ENCODE measurements at places on chromosomes 3 and 15.

DNA sequence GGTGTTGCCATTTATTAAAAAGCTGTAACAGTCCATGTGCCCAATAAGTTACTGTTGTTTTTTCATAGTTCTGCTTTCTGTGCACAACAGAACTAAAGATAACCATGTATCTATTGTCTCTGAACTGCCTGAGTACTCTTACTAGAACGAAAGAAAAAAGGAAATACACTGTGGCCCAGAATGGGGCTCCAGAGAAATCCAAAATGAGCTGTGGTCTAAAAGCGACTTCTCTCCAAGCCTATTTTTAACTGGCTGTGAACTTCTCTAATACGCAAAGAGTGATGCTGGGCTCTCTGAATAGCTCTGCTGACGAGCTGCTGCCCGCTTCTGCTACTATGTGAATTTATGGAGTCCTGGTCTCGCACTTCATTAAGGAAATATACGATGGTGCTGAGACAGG is 56.2 kb upstream of the LPP start:
- DNase-seq: no peak

DNA sequence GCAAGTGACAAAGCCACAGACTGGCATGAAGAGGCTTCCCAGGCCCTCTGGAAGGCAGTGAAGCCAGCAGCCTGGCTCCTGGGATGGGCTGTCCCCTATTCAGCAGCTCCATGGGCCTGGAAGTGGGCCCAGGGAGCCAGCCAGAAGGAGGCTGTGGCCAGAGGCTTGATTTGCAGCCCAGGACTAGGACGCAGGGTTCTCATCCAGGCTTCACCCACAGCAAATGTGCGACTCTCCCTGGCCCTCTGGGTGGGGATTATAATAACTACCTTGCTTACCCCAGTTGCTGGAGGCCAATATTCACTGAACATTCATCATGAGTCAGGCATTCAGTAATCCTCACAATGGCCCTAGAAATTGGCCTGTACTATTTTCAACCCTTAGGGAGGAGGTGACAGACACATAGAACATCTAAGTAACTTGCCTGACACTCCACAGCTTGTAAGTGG is 24.6 kb upstream of the SRP14 start:
- no peak for DNase-seq

GRCh38 chr15:33859992-33860545 is 108.2 kb upstream of the CHRM5 start:
- DNase-seq: no peak

DNA sequence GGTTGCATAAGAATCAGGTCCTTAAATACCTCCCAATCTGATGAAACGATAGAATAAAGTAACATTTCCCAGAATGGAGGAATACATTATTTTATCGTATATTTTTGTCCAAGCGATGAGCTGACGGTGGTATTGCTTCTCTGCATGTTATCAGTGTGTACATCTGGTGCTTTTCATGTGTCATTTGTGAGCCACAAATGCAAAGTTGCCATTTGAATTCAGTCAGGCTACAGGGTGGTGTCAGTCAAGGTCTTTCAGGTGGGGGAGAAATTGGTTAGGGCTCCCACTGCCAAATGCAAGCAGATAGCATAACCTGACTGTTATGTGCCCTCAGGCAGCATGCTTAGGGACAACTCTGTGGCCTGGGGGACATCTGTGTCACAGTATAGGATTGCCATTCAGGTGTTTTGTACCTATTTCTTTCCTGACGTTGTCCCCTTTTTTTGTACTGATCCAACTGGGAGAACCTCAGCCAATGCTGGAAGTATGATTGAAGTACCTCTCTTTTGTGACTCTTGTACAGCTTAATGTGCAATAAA is 26.5 kb upstream of the TIMP4 start:
- DNase-seq: no peak

GRCh38 chr3:1017870-1018269 is 75.0 kb upstream of the CNTN6 start:
- DNase-seq: no peak

DNA sequence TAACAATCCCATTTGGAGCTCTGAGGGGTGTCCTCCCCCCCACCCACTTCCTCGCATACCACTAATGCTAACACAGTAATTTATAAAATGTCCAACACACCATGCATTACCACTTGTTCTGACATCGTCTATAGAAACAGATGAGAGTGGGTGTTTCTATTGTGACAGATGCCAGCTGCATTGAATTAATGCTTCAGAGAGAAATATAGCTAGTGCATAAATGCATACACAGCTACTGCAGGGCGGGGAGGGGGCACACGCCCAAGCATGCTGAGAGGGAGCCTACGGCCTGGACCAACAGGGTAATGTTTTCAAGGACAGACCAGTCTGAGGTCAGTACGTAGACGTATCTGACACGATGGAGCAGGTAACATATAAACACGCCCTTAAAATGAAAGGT is 106.0 kb upstream of the FEZF2 start:
- DNase-seq: no peak

GRCh38 chr3:18791182-18791581 is 357.1 kb upstream of the KCNH8 start:
- no peak for DNase-seq

GRCh38 chr3:184717399-184717983 is 5.6 kb upstream of the MAGEF1 start:
- no peak for DNase-seq

DNA sequence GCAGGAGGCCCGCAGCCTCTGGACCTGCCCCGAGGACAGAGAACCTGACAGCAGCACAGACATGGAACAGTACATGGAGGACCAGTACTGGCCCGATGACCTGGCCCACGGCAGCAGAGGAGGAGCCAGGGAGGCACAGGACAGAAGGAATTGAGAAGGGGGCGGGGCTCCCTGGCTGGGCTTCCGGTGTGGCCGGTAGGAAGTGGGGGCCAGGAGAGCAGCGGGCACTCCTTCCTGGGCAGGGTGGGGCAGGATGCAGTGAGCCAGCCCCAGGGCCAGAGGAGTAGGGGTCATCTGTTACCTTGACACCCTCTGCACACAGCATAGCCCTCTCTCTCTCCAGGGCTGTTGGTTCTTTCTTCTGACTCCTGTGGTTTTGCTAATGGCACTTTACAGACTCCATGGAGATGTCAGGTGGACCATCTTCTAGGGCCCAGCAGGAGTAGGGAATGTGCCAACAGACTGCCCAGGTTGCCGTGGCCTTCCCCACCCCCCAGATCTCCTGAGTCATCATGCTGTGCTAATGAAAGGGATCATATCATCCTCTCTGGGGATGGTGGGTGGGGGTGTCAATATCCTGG is 8.6 kb upstream of the ISG20 start:
- no peak for DNase-seq

DNA sequence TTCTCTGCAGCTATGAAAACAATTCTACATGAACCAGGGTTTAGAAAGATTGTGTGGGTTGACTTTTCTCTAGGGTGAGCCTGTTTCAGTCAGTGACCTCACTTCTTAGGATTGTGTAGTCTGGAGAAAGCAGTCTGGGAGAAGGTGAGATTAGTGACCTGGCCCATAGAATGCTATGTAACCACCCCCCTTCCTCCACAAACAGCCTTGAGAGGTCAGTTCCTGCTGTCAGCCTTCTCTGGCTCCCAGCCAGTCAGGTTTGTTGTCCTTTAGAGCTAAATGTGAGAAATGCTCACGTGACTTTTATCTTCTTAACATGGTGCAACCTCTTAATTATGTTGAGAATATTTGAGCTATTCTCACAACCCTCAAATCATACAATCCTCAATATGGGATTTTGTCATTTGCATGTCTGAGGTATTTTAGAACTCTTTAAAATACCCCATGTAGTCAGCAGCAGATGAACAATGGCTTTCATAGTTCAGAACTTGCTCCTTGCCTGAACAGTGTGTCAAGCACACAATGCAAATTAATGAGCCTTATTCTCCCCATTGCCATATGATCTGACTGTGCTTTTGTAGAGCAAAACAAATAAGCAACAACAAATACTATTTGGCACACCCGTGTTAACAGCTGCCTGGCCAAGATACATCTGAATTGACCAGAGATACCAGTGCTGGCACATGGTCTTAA is 311.6 kb downstream of the CNTN6 start:
- DNase-seq: no peak

DNA sequence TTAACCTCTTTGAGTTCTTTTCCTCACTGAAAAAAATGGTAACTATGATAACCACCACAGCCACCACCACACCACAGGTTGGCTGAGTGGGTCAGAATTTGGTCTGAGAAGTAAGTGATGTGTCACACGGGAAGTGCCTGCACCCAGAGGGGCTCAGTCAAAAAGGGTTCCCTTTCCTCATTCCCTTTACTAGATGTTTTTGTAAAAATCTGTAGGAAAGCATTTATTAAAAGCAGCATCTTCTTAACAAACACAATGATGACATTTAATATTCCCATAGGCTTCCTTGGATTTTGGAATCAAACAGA is 23.2 kb downstream of the CFAP92 start:
- no peak for DNase-seq

DNA sequence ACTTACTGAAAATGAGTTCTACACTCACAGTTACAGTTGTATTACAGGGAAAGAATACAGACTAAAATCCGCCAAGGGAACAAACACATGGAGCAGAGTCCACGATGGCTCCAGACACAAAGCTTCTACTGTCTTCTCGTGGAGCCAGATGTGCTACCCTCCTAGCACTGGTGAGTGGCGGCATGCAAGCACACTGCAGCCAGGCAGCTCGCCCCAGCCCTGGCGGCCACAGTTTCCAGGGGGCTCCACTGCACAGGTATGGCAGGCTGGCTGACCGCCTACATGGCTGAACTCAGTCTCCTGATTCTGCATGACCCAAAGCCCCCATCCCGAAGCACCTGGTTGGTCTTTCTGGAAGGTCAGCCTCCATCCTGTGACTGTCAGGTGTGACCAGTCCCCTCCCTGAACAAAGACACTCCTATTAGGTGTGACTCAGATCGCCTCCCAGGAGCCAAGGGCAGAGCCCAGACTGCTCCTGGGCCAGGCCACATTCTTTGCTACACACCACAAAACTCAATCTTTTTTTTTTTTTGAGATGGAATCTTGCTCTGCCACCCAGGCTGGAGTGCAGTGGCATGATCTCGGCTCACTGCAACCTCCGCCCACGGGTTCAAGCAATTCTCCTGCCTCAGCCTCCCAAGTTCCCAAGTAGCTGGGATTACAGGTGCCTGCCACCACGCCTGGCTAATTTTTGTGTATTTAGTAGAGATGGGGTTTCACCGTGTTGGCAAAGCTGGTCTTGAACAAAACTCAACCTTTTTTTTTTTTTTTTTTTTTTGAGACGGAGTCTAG is 51.5 kb downstream of the CFAP92 start:
- DNase-seq: no peak

- DNase-seq: no peak
These were observed 10.1 kb downstream of the HACL1 start for GRCh38 chr3:15591242-15591641.

DNA sequence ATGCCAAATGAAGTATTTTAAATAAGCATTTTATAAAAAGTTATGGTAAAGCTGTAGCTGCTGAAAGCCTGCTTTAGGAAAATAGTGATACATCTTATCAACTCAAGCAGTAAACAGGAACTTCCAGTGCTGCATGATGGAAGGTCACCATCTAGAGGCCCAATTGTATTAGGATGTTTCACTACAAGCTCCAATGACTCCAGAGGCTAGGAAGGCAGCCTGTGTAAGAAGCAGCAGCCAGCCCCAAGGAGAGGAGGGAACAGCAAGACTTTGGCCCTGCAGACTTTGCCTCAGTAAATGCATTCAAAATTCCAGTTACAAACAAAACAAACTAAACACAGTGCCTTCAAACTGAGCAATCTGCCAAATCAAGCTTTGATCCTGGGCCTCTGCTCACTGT is 32.1 kb downstream of the ILDR1 start:
- DNase-seq: no peak

GRCh38 chr3:33898901-33899300 is 100.5 kb downstream of the PDCD6IP start:
- no peak for DNase-seq

- no peak for DNase-seq
These were observed 273.8 kb upstream of the DCBLD2 start for GRCh38 chr3:99175276-99175812.

- DNase-seq: no peak
These were observed 801 bp downstream of the ARHGAP31 start for GRCh38 chr3:119294696-119295671.

DNA sequence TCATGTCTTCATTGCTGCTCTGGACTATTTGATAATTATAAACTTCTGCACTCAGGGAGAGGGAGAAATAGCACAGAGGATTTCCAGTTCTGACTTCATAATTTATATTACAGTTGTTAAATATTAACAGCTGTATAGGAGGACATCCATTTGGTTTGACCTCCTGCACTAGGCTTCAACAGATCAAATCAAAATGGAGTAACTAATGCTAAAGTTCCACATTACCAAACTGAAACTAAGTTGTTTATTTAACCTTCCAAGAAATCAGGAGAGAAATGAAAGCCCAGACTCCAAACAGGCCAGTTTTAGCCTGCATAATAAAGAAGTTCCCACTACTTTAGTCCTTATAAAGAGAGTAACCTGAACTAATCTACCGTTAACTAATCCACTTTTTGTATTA is 4.6 kb downstream of the PLSCR2 start:
- DNase-seq: no peak

DNA sequence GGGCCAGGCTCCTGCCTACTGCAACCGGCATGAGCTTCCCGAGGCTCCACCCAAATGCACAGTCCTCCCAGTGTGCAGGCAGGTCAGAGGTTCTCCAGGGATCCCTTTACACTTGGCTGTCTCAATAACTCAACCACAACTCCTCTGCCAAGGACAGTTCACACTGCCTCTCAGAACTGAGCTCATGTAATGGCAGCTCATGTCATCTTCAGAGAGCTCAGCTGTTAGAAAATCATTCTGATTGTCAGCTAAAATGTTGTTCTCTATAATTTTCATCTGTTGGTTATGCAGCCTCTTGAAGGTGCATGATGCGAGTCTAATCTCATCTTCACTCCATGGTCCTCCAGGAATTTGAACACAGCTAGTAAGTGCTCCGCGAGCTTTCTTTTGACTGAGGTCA is 76.7 kb downstream of the SST start:
- DNase-seq: no peak

DNA sequence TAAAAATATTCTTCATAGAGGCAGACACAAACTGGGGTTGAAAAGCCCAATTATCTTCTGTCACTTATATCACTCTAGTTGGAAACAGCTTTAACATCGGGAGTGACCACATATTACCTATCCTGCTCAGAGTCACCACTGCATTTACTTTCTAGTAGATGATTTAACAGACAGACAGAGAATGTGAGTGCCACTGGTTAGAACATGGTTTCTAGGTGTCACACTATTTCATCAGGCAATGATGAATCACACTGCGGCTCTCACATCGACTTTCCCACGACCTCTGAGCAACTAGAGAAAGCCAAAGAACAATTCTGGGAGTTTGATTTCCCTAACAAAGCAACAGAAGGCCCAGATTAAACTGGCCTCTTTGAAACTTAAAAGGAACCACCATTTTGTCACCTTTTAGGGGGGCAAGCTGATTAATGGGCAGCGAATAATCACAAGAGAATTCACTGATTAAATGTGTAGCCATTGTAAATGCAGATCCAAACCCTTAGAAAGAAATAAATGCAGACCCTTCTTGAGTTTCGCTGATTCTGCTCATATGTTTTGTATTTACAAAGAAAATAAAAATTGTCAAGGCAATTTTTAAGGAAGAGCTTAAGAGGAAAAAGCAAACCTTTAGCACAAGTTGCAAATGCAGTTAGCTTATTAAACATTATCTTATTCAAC is 112.6 kb upstream of the KBTBD8 start:
- DNase-seq: no peak

GRCh38 chr3:11919390-11919789 is 72.7 kb upstream of the TAMM41 start:
- no peak for DNase-seq

- DNase-seq: no peak
These were observed 147.2 kb downstream of the SLCO3A1 start for GRCh38 chr15:92000709-92001108.
